Brain (organoid and tissue), 16 donors: ENCODE measurements at places on chromosomes 6 and 20.

GRCh38 chr20:49729780-49730179, 16.1 kb upstream of the B4GALT5 start:
- no peak for DNase-seq

GRCh38 chr6:136613477-136613876, 63.3 kb upstream of the MAP7 start:
- no peak for DNase-seq

- DNase-seq = no peak
Observed at GRCh38 chr20:47886454-47887041, 101.3 kb upstream of the SULF2 start.

DNA sequence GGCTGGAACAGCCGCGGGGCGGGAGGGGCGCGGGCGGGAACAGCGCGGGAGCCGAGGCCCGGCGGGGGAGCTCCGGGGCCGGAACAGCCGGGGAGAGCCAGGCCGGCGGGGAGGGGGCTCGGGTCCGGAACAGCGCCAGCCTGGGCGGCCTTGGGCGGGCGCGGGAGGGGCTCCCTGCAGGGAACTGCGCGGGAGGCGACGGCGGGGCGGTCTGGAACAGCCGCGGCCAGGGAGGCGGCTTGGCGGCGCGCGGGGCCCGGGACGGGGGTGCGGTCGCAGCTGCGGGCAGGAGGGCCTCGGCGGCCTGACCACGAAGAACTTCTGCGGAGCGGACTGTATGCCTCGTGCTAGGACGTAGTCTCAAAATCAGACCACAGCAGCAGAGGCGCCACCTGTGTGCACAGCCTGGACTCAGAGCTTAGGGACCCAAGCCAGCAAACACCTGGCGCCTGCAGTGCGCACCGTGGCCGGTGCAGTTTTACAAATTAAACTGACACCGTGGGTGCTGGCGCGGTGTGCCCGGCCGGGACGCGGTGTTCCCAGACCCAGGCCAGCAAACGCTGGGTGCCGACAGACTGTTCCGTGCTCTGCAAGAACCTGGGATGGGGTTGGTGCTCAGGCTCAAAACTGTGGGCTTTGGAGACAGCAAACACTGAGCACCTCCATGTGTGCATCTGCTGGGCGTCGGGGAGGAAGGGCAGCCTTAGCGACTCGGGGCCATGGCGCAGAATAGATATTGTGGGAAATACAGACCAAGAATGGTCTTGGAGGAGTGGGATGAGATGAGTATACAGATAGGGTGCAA, 572 bp downstream of the ZNF341 start:
- no peak for DNase-seq

- DNase-seq = no peak
Observed at GRCh38 chr6:39881851-39882530, 52.3 kb downstream of the MOCS1 start.

GRCh38 chr6:11307226-11307625, 74.8 kb upstream of the NEDD9 start:
- no peak for DNase-seq

GRCh38 chr6:144098993-144099392, 3.6 kb upstream of the SF3B5 start:
- no peak for DNase-seq

DNA sequence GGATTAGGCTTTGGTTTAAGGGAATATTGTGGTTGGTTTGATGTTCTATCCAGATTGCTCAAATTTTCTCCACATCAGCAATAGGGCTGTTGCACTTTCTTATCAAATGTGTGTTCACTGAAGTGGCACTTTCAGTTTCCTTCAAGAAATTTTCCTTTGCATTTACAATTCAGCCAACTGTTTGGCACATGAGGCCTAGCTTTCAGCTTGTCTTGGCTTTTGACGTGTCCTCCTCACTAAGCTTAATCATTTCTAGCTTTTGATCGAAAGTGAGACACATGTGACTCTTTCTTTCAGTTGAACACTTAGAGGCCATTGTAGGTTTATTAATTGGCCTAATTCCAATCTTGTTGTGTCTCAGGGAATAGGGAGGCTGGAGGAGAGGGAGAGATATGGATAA, 104.8 kb downstream of the FLRT3 start:
- no peak for DNase-seq

DNA sequence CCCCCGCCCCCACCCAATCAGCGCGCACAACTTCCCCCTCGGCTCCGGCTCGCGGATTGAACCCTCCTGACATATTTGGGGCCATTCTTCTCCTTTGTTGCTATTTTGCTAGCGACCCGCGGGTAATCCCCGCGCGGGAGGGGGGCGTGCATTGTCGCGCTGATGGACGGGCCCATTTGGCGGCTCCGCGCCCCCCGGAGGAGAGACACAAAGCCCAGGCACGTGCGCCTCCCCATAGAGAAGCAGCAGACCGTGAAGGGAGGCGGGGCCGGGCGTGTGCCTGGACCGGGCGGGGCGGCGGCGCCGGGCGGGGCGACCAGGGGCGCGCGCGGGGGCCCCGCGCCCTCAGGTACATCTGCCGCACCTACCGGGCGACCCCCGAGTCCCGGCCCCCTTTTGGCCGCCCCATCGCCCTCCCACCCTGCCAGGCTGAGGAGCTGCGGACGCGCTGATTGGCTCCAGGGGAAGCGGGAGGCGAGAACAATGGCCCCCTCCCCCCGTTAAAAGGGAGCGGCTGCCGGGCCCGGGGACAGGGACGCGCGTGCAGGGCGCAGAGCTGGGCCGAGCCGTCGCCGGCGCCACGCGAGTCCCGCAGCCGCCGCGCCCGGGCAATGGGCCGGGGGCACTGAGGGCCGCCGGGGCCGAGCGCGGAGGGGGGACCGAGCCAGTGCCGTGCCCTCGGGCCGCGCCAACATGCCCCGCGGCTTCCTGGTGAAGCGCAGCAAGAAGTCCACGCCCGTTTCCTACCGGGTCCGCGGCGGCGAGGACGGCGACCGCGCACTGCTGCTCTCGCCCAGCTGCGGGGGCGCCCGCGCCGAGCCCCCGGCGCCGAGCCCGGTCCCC, at the start of gene INSM1:
INSM1 (plus strand) TSS at position 530 of the 843 bp plus-strand sequence; CDS start at position 694, 164 bp downstream.
- peak; percentile 93 for DNase-seq

- no peak for DNase-seq
Observed at GRCh38 chr6:10621213-10621612, 73.2 kb downstream of the C6orf52 start.

- DNase-seq = no peak
Observed at GRCh38 chr6:168180548-168181011, 101.6 kb upstream of the FRMD1 start.

- no peak for DNase-seq
Observed at GRCh38 chr6:105760746-105761145, 325.4 kb upstream of the PRDM1 start.

- no peak for DNase-seq
Observed at GRCh38 chr6:108187519-108187918, 21.7 kb downstream of the NR2E1 start.

GRCh38 chr6:113320653-113321052, 536.5 kb upstream of the MARCKS start:
- DNase-seq = no peak

DNA sequence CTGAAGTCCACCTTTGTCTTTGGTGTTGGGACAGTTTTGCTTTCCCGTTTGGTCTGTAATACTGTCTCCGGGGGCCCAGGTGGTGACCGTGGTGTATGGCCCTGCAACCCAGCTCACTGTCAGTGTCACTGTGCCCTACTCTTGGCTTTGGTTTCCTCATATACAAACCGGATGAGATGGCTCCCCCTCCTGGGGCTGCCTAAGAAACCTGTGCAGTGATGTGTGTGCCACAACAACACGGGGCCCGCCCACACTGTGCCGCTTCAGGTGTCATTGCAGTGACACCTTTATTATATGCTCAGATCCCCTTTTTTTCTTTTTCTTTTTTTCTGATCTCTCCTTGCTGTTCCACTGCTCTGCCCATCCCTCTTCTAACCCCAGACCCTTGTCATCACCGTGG, 73.9 kb downstream of the RAMACL start:
- no peak for DNase-seq

GRCh38 chr6:11413728-11414127, 123.8 kb upstream of the TMEM170B start:
- DNase-seq = no peak

GRCh38 chr6:17239260-17239659, 41.9 kb upstream of the RBM24 start:
- DNase-seq = no peak
